Activated CD4-positive, alpha-beta T cell treated with anti-CD3 and anti-CD28 coated beads for 36 hours (primary cell): ENCODE measurements at places on chromosomes 2 and 18. TPM values are rescaled to one million over a fixed set of nuclear protein-coding genes. Genes with fewer than 3 reads are reported as not detected.

The ARHGAP15 gene
- total RNA-seq: 64.3 TPM

The EFR3B gene
- 1.0 TPM for total RNA-seq

- H3K4me3 ChIP-seq: no peak overlapping the region
- DNase-seq: no peak
- H3K27ac ChIP-seq: no peak overlapping the region
- no peaks in the 10 kb centered on the region for H3K36me3 ChIP-seq
- no peaks in the 10 kb centered on the region for H3K27me3 ChIP-seq
These were observed 164.6 kb upstream of the TRIB2 start for GRCh38 chr2:12552092-12552491.

The COLEC12 gene
- total RNA-seq: not detected

- H3K4me1 ChIP-seq: no peaks in the 10 kb centered on the region
- DNase-seq: no peak
- H3K36me3 ChIP-seq: no peaks in the 10 kb centered on the region
- peaks cover 10% of the 10 kb centered on the region for H3K27me3 ChIP-seq
- no peak overlapping the region for H3K4me3 ChIP-seq
These were observed 75.4 kb upstream of the KCNE4 start for GRCh38 chr2:222976521-222977061.

The SLC5A7 gene
- total RNA-seq: not detected

The DNER gene
- not detected for total RNA-seq

DNA sequence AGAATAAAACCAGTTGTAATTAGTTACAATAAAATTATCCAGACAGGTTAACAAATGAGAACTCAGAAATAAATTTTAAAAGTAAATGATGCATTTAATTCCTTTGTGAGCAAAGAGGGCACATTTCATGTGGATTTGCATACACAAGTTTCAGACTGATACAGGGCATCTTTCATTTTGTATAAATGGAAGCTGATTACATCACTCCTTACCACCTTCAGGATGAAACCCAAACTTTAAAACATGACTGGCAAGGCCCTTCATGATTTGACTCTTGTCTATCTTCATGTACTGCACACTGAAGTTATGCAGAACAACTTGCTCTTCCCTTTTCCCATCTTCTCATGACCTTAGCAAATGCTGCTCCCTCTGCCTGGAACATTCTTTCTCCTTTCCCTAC is 26.9 kb downstream of the EFEMP1 start:
- no peak overlapping the region for H3K4me3 ChIP-seq
- DNase-seq: no peak
- no peak overlapping the region for H3K27ac ChIP-seq

DNA sequence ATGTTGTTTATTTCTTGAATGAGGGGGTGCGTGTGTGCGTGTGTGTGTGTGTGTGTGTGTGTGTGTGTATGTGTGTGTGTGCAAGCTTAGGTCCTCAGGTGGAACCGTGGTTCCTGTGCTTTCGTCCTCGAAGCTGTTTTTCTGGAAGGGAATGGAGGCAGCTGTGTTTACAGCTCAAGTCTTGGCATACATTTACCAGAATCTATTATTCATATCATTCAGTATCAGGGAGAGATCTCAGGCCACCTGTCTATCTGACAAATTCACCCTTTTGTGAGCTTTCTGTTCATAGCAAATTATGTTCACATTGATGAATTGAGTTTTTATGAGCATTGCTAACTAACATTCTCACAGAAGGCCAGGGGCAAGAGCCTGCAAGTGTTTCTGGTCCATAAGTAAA is 550.4 kb downstream of the ARHGAP15 start:
- H3K4me1 ChIP-seq: peaks cover 18% of the 10 kb centered on the region
- no peaks in the 10 kb centered on the region for H3K27me3 ChIP-seq
- DNase-seq: no peak
- H3K27ac ChIP-seq: no peak overlapping the region
- H3K36me3 ChIP-seq: peaks cover 14% of the 10 kb centered on the region

The VSNL1 gene
- total RNA-seq: not detected

The PLGLB1 gene
- 1.1 TPM for total RNA-seq

DNA sequence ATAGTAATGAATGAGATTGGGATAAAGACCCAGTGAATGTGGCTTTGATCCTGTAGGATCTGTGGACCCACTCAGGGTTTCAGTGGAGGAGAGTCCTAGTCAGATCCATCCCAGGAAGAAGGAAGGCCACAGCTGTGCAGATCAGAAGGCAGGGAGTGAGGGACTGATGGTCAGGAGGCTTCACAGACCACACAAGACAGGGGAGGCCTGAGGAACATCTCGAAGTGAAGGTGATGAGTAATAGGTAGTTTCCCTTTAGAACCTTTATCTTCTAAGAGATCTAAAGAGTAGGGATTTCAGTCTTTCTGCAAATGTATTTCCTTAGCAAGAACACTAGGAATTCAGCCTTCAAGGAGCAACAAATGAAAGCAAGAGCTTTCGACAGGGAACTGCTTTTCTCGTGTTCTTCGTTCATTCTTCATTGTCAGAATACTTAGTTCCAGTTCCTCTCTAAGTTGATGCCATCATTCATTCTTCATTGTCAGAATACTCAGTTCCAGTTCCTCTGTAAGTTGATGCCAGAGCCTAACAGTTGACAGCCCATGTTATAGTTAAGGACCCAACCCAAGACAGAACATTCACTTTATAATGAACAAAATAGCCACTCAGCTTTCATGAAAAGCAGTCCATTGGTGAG is 150.2 kb upstream of the EPAS1 start:
- H3K27me3 ChIP-seq: no peaks in the 10 kb centered on the region
- DNase-seq: no peak
- no peaks in the 10 kb centered on the region for H3K36me3 ChIP-seq

DNA sequence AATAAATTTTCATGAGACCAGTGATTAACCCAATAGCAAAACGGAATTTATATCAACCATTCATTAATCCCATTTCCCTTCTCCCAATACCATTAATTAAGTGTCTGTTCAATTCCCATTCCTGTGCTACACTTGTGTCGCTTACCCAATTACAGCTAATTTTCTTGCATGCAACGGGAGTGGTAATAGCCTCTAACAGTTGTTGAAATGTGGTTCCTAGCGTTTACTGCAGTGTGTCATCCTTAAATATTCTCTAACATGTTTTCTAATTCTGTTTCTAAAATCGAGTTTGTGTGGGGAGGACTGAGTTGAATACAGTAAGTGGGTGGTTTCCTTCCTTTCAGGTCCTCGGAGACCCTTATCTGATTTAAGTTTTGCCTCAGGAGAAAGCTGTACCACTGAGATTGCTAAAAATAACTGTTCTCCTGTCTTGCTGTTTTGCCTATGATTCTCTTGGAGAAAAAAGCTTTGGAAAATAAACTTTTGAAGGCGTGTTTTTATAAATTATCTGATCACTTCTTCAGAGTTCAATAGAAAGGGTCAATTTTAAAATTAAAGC is 59.3 kb upstream of the LRRTM1 start:
- DNase-seq: no peak
- H3K36me3 ChIP-seq: no peaks in the 10 kb centered on the region
- H3K27me3 ChIP-seq: no peaks in the 10 kb centered on the region
- H3K4me1 ChIP-seq: no peaks in the 10 kb centered on the region

- H3K27ac ChIP-seq: no peak overlapping the region
- no peaks in the 10 kb centered on the region for H3K27me3 ChIP-seq
- H3K36me3 ChIP-seq: no peaks in the 10 kb centered on the region
- no peak for DNase-seq
- peaks cover 8% of the 10 kb centered on the region for H3K4me1 ChIP-seq
These were observed 24.0 kb upstream of the EDAR start for GRCh38 chr2:109013051-109013450.
